ENCODE measurements at places on chromosomes 13 and 19. TPM values are rescaled to one million over a fixed set of nuclear protein-coding genes. Genes with fewer than 3 reads are reported as not detected.
A peak's percentile ranks its signal among the peaks of the same experiment; 100 is the strongest.

DNA sequence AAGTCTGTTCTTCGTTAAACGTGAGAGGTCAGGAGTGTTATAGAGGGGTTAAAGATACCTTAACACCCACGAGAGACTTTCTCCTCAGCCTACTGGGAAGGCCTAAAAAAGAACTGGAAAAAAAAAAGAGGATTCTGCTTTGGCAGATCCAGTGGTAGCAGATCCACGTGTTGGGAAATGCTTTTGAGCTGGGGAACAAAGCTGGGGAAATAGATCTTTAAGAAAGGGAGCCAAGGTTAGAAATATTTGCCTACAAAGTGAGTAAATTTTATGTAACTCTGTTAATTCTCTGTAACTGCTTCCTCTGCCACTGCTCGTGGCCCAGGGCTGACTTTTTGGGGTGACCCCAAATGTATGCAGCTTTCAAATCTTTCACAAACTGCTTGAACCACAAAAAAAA is 11.7 kb downstream of the RFX2 start:
- no peaks in the 10 kb centered on the region for H3K36me3 ChIP-seq
- DNase-seq = no peak
- peak overlapping the region; percentile 93 for H3K27ac ChIP-seq
- no peak overlapping the region for H3K4me3 ChIP-seq

GRCh38 chr13:54912367-54912766 is 1883.8 kb downstream of the OLFM4 start:
- no peaks in the 10 kb centered on the region for H3K36me3 ChIP-seq
- H3K27ac ChIP-seq = no peak overlapping the region
- H3K4me3 ChIP-seq = no peak overlapping the region
- no peaks in the 10 kb centered on the region for H3K27me3 ChIP-seq
- H3K4me1 ChIP-seq = no peaks in the 10 kb centered on the region

GRCh38 chr13:19742643-19743042 is 40.1 kb downstream of the PSPC1 start:
- H3K36me3 ChIP-seq = peaks cover 10% of the 10 kb centered on the region
- no peak for DNase-seq
- no peak overlapping the region for H3K27ac ChIP-seq
- H3K27me3 ChIP-seq = no peaks in the 10 kb centered on the region
- H3K4me1 ChIP-seq = no peaks in the 10 kb centered on the region

- peaks cover 12% of the 10 kb centered on the region for H3K36me3 ChIP-seq
- H3K4me1 ChIP-seq = peaks cover 35% of the 10 kb centered on the region
- peak overlapping the region; percentile 97 for H3K27ac ChIP-seq
- peak overlapping the region; percentile 81 for H3K4me3 ChIP-seq
- DNase-seq = peak; percentile 82
These were observed 518 bp downstream of the KLF2 start for GRCh38 chr19:16325161-16325527.

- H3K36me3 ChIP-seq = no peaks in the 10 kb centered on the region
- no peak overlapping the region for H3K27ac ChIP-seq
- no peaks in the 10 kb centered on the region for H3K4me1 ChIP-seq
- H3K27me3 ChIP-seq = no peaks in the 10 kb centered on the region
These were observed 176.5 kb downstream of the COL4A1 start for GRCh38 chr13:110130431-110130830.

PSG5 gene
- not detected for total RNA-seq

DNA sequence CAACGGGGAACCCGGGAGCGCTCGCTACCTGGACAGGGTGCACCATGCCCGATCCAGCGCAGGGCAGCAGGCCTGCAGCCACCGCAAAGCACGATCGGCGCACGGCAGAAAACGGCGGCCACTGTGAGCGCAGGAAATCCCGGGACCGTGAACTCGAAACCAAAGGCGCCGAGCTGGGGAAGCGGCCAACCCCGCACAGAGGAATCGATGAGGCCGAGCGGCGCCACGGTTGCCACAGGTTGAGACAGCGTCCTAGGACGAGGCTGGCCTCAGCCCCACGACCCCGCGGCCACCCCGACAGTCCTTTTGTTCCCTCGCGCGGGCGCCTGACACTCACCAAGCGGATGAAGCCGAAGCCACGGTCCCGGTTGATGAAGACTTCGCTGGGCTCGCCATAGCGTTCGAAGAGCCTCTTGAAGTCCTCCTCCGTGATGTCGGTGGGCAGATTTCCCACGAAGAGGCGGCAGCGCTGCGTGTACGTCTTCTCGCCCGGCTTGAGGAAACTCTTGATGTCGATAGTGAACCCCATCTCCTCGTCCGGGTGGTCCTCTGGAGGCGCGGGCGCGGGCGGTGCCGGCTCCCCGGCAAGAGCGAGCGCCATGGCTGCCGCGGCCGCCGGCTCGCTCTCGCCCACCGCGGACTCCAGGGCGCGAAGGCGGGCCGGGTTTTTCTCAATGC is 557 bp downstream of the PSPC1 start:
- DNase-seq = peak; percentile 81
- peak overlapping the region; percentile 76 for H3K4me3 ChIP-seq
- H3K27me3 ChIP-seq = no peaks in the 10 kb centered on the region

- no peaks in the 10 kb centered on the region for H3K4me1 ChIP-seq
- no peak overlapping the region for H3K4me3 ChIP-seq
- no peak for DNase-seq
- no peaks in the 10 kb centered on the region for H3K27me3 ChIP-seq
These were observed 69.4 kb upstream of the SPATA13 start for GRCh38 chr13:24091080-24091479.

CPAMD8 gene
- total RNA-seq = 14.4 TPM

RGCC gene
- total RNA-seq = 30.4 TPM

GRCh38 chr13:44686531-44686934 is 110.4 kb upstream of the TSC22D1 start:
- no peak overlapping the region for H3K4me3 ChIP-seq
- no peaks in the 10 kb centered on the region for H3K4me1 ChIP-seq
- no peaks in the 10 kb centered on the region for H3K27me3 ChIP-seq
- no peaks in the 10 kb centered on the region for H3K36me3 ChIP-seq
- no peak overlapping the region for H3K27ac ChIP-seq

DNA sequence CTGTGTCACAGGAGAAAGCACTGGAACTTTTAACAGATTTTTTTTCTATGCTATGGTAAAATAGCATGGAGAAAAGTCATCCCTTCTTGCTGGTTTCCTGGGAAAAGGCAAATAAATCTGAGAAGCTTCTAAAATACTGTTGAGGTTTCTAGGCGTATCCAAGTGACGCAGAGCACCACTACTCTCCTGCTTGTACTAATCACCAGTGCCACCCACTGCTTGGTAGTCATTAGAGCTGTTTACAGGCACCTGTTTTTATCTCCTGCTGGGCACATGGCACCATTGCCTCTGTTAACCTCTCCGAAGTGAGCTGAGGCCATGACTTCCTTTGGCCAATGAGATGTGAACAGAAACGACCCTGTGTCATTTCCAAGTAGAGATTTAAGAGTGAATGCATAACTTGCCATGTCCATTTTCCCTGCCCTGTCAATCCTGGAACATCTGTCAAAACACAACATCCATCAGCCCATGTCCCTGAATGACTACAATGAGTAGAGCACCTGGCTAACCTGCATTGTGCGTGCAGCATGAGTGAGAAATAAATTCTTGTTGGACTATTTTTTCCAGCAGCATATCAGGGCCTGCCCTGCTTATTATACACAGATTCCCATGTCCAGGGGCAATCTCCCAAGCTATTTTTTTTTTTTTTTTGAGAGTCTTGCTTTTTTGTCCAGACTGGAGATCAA is 17.3 kb upstream of the OXGR1 start:
- H3K36me3 ChIP-seq = no peaks in the 10 kb centered on the region
- no peak overlapping the region for H3K27ac ChIP-seq
- H3K4me3 ChIP-seq = no peak overlapping the region
- no peak for DNase-seq

MYH14 gene
- total RNA-seq = 0.16 TPM

DNA sequence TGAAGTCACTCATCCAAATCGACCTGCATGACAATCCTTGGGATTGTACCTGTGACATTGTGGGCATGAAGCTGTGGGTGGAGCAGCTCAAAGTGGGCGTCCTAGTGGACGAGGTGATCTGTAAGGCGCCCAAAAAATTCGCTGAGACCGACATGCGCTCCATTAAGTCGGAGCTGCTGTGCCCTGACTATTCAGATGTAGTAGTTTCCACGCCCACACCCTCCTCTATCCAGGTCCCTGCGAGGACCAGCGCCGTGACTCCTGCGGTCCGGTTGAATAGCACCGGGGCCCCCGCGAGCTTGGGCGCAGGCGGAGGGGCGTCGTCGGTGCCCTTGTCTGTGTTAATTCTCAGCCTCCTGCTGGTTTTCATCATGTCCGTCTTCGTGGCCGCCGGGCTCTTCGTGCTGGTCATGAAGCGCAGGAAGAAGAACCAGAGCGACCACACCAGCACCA is 5.9 kb downstream of the SLITRK5 start:
- H3K36me3 ChIP-seq = no peaks in the 10 kb centered on the region
- DNase-seq = no peak
- peaks cover 40% of the 10 kb centered on the region for H3K4me1 ChIP-seq
- peak overlapping the region; percentile 44 for H3K4me3 ChIP-seq

DNA sequence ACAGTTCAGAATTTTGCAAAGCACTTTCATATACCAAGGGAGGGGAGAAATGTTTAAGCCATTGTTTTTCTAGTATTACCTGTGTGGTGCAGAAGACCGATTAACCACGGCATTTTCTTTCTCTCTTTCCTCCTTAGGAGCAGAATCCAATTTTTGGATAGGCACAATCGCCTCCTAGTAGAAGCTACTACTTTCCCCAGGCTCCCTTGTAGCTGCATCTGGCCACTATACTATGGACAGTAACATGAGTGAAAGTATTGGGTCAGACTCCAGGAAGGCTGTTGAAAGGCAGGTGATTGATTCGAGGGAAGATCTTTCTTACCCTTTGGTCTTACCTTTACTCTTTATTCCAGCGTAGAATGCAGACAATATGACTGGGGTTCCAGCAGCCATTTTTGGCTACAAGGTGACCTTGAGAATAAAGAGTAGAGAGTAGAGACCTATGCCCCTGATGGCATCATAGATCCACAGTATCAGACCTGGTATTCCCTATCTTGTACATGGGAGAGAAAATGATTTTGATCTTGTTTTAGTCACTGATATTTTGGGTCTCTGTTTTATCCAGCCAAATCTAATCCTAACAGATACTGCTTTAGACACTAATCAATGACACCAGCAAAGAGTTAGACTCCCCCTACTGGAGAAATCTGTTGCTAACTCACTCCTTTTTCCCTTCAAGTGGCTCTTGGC is 77.0 kb downstream of the LRRC63 start:
- no peak overlapping the region for H3K4me3 ChIP-seq
- H3K4me1 ChIP-seq = no peaks in the 10 kb centered on the region
- DNase-seq = no peak
- H3K27ac ChIP-seq = no peak overlapping the region
- H3K27me3 ChIP-seq = no peaks in the 10 kb centered on the region

DNM2 gene
- 53.2 TPM for total RNA-seq

AMER2 gene
- total RNA-seq = 2.4 TPM

ZNF132 gene
- total RNA-seq = 6.1 TPM

DNA sequence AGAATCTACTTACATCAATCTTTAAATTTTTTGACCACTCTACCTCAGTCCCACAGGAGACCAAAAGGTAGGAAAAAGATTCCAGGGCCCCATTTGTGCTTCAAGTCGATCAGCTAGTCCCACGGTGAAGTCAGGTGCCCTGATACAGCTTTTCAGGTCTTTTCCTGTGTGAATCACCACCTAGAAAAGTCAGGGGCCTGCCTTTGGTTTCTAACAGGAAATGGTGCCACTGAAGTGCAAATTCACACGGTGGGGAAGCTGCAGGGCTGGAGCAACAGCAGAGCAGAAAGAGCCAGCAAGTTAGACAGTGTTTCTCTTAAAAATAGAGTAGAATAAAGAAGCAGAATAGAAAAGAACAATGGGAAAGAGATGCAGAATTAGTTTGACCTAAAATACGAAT is 107.5 kb downstream of the KLF12 start:
- no peak for DNase-seq
- no peaks in the 10 kb centered on the region for H3K27me3 ChIP-seq
- peaks cover 17% of the 10 kb centered on the region for H3K4me1 ChIP-seq

DHDH gene
- total RNA-seq = not detected

APC2 gene
- 2.0 TPM for total RNA-seq

GARIN5A gene
- total RNA-seq = not detected

DNA sequence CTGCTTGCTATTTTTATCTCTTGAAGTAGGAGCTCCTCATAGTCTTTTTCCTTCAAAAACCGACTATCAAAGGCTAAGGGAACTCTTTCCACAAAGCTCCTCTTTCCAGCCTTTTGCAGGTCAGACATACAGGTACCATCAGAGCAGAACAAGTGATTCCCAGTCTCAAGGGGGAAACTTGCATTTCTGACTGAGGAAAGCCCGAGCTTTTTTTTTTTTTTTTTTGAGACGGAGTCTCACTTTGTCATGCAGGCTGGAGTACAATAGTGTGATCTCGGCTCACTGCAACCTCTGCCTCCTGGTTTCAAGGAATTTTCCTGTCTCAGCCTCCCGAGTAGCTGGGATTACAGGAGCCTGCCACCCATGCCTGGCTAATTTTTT is 32.0 kb downstream of the RUBCNL start:
- no peak for DNase-seq
- no peaks in the 10 kb centered on the region for H3K36me3 ChIP-seq
- H3K27ac ChIP-seq = no peak overlapping the region

APOC1 gene
- total RNA-seq = 5.8 TPM

GRCh38 chr19:56141417-56141993 is 418 bp downstream of the ZNF444 start:
- no peaks in the 10 kb centered on the region for H3K27me3 ChIP-seq
- H3K36me3 ChIP-seq = peaks cover 3% of the 10 kb centered on the region
- H3K4me3 ChIP-seq = peak overlapping the region; percentile 59
- DNase-seq = no peak
- H3K27ac ChIP-seq = peak overlapping the region; percentile 94

FPR2 gene
- 3.7 TPM for total RNA-seq

Data from sigmoid colon (tissue), 7 donors.